ENCODE measurements at places on chromosomes 7 and 10. TPM values are rescaled to one million over a fixed set of nuclear protein-coding genes. Genes with fewer than 3 reads are reported as not detected.

- DNase-seq: no peak
Measured at GRCh38 chr7:101243646-101244374, 1.1 kb downstream of the FIS1 start.

DNA sequence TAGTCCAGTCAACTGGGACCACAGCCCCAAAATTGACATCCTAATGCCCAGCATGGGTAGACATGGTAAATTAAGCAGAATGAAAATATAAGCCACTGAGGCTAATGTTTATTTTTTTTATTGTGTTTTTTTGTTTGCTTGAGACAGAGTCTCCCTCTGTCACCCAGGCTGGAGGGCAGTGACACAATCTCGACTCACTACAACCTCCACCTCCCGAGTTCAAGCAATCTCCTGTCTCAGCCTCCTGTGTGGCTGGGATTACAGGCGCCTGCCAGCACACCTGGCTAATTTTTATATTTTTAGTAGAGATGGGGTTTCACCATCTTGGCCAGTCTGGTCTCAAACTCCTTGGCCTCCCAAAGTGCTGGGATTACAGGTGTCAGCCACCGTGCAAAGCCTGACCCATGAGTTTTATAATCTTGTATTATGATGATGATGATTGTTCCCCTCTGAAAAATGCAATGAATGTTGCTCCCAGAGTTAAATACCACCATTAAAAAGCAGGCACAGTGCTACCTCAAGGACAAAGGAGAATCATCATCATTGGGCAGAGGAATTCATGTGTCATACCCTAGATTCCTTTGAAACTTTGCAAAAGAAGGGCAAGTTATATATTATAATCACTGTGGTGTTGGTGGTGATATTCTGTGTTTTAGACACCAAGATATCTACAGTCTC lies 228.0 kb downstream of the PARD3 start:
- DNase-seq: no peak

TAS2R38 gene
- total RNA-seq: not detected

DNA sequence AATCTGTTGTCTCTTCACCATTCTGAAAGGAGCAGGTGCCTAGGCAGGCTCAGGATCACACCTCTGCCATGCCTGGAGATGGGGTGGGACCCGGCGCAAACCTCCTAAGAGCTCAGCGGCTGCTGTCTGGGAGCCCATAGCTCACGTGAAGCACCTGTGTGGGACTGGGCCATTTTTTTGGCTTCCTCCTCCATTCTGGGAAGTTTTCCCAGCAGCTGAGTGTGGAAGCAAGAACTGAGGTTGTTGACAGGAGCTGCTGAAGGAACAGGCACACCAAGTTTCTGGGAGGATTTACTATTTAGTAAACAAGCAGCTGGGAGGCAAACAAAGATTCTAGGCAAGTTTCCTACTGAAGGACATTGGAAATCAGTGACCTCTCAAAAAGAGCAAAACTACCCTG lies 77.3 kb downstream of the FAM13C start:
- DNase-seq: no peak

DNA sequence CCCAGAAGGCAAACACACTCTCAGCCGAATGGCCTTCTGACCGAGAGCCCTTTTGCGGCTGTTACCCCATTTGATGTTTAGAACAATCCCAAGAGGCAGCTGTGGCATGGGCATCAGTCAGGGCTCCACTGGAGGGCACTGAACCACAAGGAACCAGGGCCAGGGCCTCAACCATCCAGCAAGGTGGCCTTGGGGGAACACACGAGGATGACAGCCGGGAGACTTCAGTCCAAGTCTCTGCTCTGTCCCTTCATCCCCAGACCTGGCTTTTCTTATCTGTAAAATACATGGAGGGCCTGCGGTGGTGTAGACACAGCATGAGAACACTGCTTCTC lies 63.6 kb upstream of the INSIG1 start:
- DNase-seq: no peak

DNA sequence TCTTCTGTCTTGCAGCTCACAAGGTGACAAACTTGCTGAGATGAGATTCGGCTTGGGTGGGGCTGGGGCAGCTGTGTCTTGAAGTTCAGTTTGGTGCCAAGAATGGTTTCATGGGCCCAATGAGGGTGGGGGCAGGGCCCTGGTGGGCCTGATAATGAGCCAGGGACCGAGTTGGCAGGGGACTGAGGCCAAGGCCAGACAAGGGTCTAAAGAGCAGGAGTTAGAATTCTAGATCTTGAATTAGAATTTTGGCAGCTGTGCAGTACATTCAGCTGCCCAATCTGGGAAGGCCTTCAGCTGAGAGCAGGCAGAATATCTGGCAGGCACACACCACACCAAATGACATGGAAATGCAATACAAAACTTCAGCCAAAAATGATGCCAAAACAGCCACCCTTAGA lies 1.5 kb upstream of the JAZF1 start:
- DNase-seq: no peak

CCL24 gene
- total RNA-seq: 4.8 TPM

- DNase-seq: no peak
Measured at GRCh38 chr10:78559661-78560340, 509.0 kb upstream of the ZMIZ1 start.

GRCh38 chr10:46096446-46096845 lies 50.4 kb upstream of the MSMB start:
- DNase-seq: no peak

BTBD16 gene
- total RNA-seq: 0.67 TPM

DNA sequence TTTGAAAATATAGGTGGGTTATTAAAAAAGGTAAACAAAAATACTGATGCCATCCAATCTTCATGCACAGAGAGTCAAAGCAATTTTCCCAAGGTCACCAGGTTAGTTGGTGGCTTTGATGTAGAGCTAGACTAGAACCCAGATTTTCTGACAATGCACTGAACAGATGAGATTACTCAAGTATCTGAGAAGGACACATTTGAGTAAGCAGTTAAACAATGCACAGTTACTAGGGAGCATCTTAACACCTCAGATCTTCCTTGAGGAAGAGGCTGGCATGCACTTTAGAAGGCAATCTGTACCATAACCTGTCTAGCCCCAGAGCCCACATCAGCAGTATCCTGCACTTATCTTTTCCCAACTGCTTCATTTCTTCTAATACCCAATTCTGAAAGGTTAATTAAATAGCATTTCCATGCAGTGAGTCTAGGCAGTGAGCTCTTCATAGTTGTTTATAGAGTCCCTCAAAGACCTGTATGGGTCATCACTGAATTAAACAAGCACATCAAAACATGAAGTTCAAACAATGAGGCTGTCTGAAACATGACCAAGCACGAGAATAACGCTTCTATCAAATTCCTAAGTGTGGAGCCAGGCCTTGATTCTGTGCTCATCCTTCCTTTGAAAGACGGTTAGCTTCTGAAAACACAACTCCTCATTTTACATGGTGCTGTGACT lies 38.2 kb upstream of the ANK3 start:
- no peak for DNase-seq

AUTS2 gene
- 115 TPM for total RNA-seq

FXYD4 gene
- total RNA-seq: not detected

DNA sequence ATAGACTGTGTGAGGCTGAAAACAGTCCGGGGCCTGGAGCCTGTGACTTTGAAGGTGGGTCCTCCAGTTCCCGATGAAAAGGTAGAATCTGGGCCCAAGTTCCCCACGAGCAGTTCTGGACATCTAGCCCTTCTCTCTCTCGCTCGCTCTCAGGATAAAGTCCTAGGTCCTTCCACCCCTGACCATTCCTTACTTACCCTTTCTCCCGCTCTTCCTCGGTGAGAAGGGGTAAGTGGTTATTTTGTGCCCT lies 713 bp downstream of the IMMP2L start:
- no peak for DNase-seq

GRCh38 chr7:20113427-20114027 lies 103.7 kb downstream of the MACC1 start:
- no peak for DNase-seq

DNA sequence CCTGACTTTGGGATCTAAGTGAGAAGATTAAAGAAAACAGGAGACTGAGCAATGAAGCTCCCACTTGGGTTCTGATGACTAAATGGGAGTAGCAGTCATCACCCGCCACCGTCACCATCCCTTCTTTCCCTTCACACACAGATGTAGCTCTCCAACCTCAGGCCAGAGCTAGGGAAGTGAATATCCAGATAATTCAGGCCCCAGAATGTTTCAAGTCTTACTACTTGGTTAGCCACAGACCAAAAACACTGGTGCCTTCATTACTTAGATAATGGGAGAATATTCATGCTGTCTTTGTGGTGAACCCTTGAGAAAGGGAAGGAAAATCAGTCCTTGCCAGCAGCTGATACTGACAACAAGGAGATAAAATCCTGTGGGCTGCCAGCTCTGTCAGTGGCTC lies 100.7 kb downstream of the OSBPL3 start:
- no peak for DNase-seq

TAS2R5 gene
- 1.2 TPM for total RNA-seq

All from lung (tissue), 17 donors.